Left ventricle myocardium inferior (tissue), 1 donor: ENCODE measurements at places on chromosomes 6 and 20.

DNA sequence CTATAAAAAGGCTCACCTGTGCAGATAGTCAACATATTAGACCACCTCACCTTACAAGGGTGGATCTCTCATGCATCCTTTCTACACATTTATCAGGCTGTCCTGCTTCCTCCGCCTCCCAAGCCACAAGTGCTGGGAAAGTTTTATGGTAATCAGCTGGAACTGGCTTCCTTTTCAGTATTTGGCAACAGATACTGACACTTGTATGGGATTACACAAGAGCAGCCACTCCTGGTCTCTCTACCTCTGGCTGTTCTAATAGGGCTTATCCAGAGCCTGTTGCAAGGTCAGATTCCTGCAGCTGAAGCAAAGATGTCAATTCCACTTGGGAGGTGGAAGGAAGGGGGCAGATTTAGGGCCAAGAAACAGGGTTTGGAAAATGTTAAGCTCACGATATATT is 503 bp upstream of the GPLD1 start:
- H3K4me3 ChIP-seq = no peak overlapping the region
- DNase-seq = no peak
- no peaks in the 10 kb centered on the region for H3K27me3 ChIP-seq
- H3K4me1 ChIP-seq = peaks cover 23% of the 10 kb centered on the region
- no peaks in the 10 kb centered on the region for H3K36me3 ChIP-seq

DNA sequence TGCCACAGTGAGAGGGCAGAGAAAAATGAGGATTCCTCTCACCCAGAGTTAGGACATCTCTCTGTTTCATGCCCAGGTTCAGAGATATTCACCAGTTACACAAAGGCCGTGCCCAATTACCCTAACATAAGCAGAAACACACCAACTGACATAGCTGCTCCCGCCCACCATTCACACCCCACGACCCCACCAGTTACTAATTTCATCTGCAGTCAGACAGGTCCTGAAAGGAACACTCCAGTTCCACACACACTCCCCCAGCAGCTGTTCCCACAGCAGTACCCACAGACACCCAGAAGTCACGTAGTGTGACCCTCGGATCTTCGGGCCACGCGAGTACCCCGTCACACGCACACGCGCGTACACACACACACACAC is 532 bp downstream of the TMEM74B start:
- no peak for DNase-seq
- peaks cover 43% of the 10 kb centered on the region for H3K4me1 ChIP-seq
- peaks cover 31% of the 10 kb centered on the region for H3K27me3 ChIP-seq
- no peaks in the 10 kb centered on the region for H3K36me3 ChIP-seq
- peak overlapping the region; percentile 73 for H3K4me3 ChIP-seq

- peak overlapping the region; percentile 100 for H3K4me3 ChIP-seq
These were observed 1.0 kb downstream of the PCIF1 start for GRCh38 chr20:45935416-45936046.

DNA sequence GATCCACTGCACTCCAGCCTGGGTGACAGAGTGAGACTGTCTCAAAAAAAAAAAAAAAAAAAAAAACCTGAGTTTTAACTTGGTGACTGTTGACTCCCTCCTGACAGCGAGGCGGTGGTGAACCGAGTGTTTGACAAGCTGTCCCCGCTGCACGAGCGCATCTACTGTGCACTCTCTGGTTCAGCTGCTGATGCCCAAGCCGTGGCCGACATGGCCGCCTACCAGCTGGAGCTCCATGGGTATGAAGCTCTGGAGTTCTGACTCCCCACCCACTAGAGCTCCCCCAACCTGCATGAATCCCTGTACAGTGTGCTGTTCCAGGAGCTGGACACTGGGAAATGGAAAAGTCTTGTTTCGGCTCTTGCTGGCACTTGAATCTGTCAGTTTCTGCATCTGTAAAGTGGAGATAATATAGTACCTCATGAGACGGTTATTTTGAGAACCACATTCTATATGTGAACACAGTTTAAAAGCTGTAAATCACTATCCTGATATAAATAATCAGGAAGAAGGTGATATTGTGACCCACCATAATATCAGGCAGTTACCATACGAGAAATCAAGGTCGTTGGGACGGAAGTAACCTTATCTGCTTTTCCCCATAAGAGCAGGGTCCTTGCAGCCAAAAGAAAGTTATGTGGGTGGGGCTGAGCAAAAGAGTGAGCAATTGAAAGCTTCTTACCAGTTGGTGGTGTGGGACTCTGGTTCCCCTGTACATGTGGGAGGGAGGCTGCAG is 3.3 kb downstream of the PSMB9 start:
- H3K27me3 ChIP-seq = no peaks in the 10 kb centered on the region
- no peak for DNase-seq
- H3K27ac ChIP-seq = no peak overlapping the region
- H3K4me3 ChIP-seq = no peak overlapping the region
- peaks cover 32% of the 10 kb centered on the region for H3K4me1 ChIP-seq

- no peak for DNase-seq
- peaks cover 83% of the 10 kb centered on the region for H3K4me1 ChIP-seq
- H3K27me3 ChIP-seq = no peaks in the 10 kb centered on the region
- H3K4me3 ChIP-seq = peak overlapping the region; percentile 94
- H3K27ac ChIP-seq = peak overlapping the region; percentile 99
- H3K36me3 ChIP-seq = peaks cover 7% of the 10 kb centered on the region
These were observed 2.6 kb downstream of the STK35 start for GRCh38 chr20:2104236-2104635.

DNA sequence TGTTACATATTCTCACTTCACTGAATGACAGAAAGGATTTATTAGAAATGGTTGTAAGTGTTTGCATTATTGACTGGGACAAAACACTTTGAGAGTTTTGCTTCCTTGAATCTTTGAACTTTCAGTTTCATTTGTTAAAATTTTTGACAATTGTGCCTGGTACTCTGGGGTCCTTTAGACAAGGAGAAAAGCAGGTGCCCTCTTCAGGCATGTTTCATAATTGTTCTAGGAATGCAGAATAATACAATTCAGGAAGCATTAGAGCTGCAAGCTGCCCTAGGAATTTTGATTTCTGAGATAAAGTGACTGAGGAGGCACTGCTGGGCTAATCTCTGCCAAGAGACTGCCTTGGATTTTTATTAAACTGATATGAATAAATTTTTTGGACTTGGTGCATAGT is 49.7 kb downstream of the TOP1 start:
- peak overlapping the region; percentile 52 for H3K27ac ChIP-seq
- peaks cover 37% of the 10 kb centered on the region for H3K36me3 ChIP-seq
- peak overlapping the region; percentile 26 for H3K4me3 ChIP-seq
- no peaks in the 10 kb centered on the region for H3K27me3 ChIP-seq
- peaks cover 62% of the 10 kb centered on the region for H3K4me1 ChIP-seq

DNA sequence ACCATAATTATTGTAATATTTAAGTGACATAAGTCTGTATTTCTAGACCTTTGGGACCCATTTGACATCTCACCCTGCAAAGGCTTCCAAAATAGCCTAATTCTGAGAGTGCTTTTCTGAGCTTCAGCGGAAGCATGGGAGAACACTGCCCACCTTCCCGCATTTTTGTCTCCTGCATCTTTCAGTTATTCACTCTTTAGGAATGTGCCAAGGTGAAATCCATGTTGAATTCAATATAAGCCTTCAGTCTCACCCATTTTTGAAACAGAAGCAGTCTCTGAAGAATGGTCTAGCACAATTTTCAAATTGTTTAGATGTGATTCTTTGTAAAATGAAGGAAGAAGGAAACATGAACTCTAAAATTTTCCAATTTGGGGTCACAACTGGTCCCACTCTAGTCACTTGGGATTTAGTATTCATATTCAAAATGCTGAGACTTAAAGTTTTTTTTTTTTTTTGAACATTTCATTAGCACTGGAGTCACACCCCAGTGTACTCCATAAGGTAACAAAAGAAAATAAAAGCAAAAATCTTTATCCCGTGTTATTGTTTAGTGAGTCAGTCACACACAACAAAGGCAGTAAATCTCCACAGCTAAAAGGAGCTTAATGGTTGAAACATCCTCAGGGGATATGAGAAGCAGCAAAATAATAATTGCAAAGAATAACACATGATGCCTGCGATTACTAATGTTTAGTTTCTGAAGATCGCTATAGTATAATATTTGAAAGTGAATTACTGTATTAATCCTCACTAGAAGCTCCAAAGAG is 479.9 kb upstream of the BTBD3 start:
- no peaks in the 10 kb centered on the region for H3K36me3 ChIP-seq
- no peak overlapping the region for H3K27ac ChIP-seq
- no peaks in the 10 kb centered on the region for H3K4me1 ChIP-seq
- DNase-seq = no peak
- H3K27me3 ChIP-seq = no peaks in the 10 kb centered on the region

- peak overlapping the region; percentile 44 for H3K27ac ChIP-seq
- H3K4me3 ChIP-seq = peak overlapping the region; percentile 15
- DNase-seq = no peak
- H3K4me1 ChIP-seq = peaks cover 13% of the 10 kb centered on the region
These were observed 180.5 kb downstream of the IBTK start for GRCh38 chr6:82066991-82067411.

DNA sequence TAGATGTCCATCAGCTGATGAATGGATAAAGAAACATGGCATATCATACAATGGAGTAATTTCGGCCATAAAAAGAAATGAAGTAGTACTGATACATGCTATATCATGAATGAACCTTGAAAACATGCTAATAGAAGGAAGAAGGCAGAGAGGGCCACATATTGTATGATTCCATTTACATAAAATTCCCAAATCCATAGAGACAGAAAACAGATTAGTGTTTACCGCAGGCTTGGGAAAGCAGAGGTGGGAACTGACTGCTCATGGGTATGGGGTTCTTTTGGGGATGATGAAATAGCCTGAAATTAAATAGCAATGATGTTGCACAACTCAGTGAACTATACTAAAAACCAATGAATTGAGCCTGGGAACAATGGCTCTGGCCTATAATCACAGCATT is 58.3 kb downstream of the SERAC1 start:
- DNase-seq = no peak
- no peak overlapping the region for H3K4me3 ChIP-seq
- H3K4me1 ChIP-seq = no peaks in the 10 kb centered on the region
- peaks cover 44% of the 10 kb centered on the region for H3K36me3 ChIP-seq
- no peaks in the 10 kb centered on the region for H3K27me3 ChIP-seq

DNA sequence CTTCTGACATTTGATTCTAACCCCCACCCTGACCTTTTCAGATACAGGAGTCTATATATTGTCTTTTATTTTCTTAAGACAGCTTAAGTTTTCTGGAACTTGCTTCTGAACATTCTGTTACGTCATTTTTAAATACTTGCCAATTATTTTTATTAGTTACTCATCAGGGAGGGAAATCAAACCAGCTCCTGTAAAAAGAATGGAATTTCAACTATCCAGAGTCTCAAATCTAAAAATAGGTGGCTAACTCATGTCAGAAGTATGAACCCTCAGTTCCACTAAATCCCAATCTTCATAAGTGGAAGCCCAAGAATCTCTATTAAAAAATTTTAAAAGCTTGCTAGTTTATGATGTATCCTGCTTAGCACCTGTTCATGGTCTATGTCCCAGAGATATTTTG is 900.0 kb downstream of the KIF16B start:
- H3K36me3 ChIP-seq = no peaks in the 10 kb centered on the region
- peaks cover 7% of the 10 kb centered on the region for H3K4me1 ChIP-seq
- no peaks in the 10 kb centered on the region for H3K27me3 ChIP-seq
- H3K27ac ChIP-seq = no peak overlapping the region

DNA sequence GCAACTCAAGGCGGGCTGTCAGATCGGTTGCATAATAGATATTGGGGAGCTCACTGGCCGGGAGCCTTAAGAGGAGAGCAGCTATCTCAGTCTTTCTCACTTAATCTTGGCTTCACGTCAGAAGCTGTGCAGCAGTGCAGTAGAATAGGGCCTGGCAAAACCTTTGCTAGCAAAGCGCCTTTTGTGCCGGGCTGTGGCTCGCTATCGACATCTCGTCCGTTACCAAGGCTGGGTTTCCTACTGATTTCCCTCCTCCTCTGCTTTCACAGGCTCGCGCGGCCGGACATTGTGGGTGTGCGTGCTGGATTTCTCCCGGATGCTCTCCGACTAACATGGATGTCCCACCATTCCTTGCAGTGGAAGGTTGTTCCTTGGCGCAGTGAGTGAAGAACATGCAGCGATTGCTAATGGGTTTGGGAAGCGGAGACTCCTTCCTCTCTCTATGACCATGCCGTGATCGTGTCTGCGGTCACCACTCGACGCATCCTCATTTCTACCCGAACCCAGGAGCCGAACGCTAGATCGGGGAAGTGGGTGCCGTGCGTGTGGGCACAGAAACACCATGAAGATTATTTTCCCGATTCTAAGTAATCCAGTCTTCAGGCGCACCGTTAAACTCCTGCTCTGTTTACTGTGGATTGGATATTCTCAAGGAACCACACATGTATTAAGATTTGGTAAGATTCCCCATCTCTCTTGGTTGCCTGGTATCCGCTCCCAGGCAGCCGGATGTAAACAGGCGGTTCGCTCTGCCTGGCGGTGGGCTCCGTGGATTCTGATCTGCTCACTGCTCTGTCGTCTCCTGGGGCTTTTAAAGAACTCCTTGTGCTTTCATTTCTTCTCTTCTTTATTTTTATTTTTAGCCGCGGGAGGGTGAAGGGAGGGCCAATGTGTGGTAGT is 5.5 kb downstream of the GRIK2 start:
- no peak for DNase-seq
- H3K27me3 ChIP-seq = peaks cover 85% of the 10 kb centered on the region
- H3K4me1 ChIP-seq = peaks cover 35% of the 10 kb centered on the region
- H3K4me3 ChIP-seq = peak overlapping the region; percentile 35

- no peak overlapping the region for H3K27ac ChIP-seq
- no peaks in the 10 kb centered on the region for H3K4me1 ChIP-seq
- DNase-seq = no peak
- no peak overlapping the region for H3K4me3 ChIP-seq
- H3K27me3 ChIP-seq = peaks cover 9% of the 10 kb centered on the region
These were observed 27.0 kb upstream of the ANKEF1 start for GRCh38 chr20:10007747-10008146.

DNA sequence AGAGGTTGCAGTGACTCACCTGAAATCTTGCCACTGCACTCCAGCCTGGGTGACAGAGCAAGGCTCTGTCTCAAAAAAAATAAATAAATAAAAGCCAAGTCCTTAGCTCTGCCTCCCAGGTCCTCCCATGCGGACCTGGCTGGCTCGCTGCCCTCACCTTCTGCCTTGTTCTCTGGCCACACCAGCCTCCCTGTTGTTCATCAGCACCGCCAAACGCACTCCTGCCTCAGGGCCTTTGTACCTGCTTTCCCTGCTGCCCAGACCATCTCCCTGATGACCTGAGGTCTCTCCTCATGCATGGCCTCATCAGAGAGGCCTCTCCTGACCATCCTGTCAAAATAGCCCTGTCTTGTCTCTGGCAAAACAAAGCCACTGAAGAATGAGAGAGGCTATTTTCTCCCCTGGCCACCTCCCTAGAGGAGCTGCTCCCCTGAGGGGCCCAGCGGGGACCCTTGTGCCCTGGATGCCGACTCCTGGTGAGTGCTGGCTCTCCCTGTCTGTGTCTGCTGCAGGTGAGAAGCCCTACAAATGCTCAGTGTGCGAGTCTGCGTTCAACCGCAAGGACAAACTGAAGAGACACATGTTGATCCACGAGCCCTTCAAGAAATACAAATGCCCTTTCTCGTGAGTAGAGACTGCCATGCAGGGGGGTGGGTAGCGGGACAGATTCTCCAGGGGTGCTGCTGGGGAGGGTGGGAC is 22.6 kb upstream of the CHMP4B start:
- H3K4me1 ChIP-seq = peaks cover 51% of the 10 kb centered on the region
- no peak overlapping the region for H3K4me3 ChIP-seq
- H3K27me3 ChIP-seq = no peaks in the 10 kb centered on the region
- no peaks in the 10 kb centered on the region for H3K36me3 ChIP-seq
- DNase-seq = no peak
